Smooth muscle cell of the brain vasculature (primary cell): ENCODE measurements at places on chromosomes 6 and 20.
A peak's percentile ranks its signal among the peaks of the same experiment; 100 is the strongest.

- DNase-seq: no peak
Measured at GRCh38 chr20:21681922-21682318, 23.5 kb upstream of the PAX1 start.

- no peak for DNase-seq
Measured at GRCh38 chr20:2626853-2627541, 25.4 kb upstream of the NOP56 start.

DNA sequence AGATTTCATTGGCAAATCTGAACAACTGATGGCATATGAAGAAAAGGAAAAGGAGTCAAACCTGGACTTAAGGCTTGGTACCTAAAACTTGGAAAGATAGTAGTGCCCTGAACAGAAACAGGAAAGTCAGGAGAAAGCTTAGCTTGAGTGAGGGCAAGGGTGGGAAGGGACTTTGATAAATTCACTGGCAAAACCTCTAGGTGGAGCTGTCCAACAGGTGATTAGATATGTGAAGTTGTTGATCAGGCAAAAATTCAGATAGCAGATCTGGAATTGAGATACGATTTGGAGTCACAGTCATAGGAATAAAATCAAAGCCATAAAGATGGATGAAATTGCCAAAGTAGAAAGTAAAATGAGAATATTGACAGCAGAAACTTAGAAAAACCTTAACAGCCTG lies 16.1 kb upstream of the ZNF292 start:
- no peak for DNase-seq

- DNase-seq: no peak
Measured at GRCh38 chr20:32215147-32215546, 7.5 kb downstream of the POFUT1 start.

- no peak for DNase-seq
Measured at GRCh38 chr20:57661746-57662455, 41.7 kb upstream of the ZBP1 start.

- DNase-seq: peak; percentile 3
Measured at GRCh38 chr6:112781241-112781640, 434.1 kb downstream of the RFPL4B start.

- no peak for DNase-seq
Measured at GRCh38 chr20:59820204-59821041, 113.0 kb downstream of the SYCP2 start.

DNA sequence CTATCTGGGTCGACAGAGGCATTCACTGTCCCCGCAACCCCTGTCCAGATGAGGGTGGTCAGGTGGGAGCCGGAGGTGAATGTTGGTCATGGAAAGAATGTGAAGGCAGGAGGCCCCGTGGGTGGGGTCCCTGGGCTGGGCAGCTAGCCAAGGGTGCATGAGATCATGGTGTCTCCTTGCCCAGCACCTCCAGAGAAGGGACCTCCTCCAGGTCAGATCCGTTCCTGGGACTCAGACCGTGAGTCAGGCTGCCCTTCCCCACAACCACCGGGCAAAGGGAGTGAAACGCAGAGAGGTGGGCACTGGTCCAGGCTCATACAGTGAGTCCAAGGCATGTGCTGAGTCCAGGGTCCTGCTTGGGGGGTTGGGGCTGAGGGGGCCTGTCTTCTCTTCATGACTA lies 3.5 kb downstream of the FOXS1 start:
- no peak for DNase-seq

DNA sequence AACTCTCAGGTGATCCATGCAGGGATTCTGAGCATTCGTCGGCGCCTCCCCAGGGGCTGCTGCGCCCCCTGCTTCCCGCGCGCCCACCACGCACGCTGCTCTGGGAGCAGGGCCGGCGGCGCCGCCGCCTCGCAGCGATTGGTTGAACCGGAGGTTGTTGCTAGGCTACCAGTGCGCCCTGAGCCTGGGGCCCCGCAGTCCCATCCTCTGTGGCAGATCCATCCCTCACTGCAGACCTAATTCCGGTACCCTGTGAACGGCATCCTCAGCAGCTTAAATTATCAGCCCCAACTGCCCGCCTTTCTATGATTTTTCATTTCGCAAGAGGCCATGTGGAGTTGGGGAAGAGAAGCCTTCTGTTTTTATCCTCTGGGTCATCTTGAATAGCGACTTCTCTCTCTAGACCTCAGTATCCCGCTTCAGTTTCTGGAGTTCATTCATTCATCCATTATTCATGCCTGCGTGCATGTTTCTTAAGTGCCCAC lies 15.4 kb downstream of the PNPLA1 start:
- no peak for DNase-seq

GRCh38 chr6:122726649-122727048 lies 52.9 kb upstream of the FABP7 start:
- no peak for DNase-seq

DNA sequence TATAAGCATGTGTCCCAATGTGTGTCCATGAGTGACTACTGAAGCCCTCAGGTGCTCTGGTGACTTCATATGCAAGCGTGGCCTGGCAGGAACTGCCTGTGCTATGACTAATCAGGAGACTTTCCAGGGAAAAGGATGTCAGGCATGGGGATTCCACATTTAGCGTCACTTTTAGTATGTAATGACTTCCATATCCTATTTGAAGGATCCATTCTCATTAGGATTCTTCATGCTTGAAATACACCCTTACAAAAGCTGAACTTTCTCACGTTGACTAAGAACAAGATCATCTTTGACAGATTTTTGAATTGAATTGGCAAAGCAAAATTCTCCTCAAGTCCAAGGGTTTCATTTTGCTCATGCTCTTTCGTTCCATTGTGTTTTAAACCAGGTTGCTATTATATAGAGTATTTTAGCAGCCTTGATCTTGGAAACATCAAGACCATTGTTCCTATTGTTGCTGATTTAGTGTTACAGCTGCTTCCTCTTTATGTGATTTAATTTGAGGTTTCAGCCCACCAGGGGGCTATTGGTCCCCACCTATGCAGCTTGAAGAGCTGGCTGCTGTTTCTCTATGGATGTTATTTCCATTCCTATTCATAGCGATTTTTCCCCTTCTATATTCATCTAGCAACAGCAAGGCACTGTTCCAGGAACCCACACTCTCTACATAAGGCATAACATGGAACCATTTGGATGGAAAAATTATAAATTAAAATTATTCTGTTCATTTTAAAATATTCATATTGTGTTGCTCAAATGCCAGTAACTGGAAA lies 418.6 kb downstream of the CDKAL1 start:
- no peak for DNase-seq

- DNase-seq: peak; percentile 10
Measured at GRCh38 chr6:70166088-70166958, 136.6 kb downstream of the COL9A1 start.

DNA sequence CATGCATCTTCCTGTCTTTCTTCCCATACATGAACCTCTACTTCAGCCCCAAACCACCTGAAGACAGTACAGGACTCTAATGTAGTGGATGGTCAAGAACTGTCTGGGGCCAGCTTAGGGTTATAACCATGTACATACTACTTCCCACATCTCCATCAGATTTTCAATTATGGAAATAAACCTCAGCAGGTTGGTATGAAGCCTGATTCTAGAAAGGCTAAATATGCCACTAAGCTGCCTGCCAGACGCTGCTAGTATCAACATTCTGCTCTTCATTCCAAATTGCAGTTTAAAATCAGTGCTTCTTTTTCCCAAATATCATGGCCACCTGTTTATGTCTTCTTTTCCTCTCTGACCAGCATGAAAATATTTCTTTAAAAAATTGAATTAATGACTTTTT lies 99.2 kb upstream of the ID4 start:
- no peak for DNase-seq

- no peak for DNase-seq
Measured at GRCh38 chr6:95228636-95229035, 348.7 kb upstream of the MANEA start.

GRCh38 chr20:59404749-59405148 lies 104.3 kb downstream of the EDN3 start:
- no peak for DNase-seq

DNA sequence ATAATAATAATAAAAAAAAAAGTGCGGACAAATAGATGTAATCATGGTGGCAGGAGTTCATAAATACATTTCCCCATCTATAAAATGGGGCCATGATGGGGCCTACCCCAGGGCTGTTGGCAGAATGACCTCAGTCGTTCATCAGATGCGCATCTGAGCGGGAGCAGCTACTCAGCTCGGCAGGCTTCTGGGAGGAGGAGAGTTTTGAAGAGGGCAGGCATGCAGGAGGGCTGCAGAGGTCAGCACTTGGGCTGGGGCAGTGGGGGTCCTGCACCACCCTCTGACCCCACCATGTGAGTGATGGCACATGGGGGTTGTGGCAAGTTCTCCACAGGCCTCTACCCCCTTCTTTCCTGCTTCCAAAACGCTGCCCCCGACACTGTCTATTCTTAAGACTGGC lies 373.5 kb downstream of the ZFAND3 start:
- no peak for DNase-seq

- DNase-seq: no peak
Measured at GRCh38 chr6:158131926-158132325, 36.1 kb downstream of the SERAC1 start.

DNA sequence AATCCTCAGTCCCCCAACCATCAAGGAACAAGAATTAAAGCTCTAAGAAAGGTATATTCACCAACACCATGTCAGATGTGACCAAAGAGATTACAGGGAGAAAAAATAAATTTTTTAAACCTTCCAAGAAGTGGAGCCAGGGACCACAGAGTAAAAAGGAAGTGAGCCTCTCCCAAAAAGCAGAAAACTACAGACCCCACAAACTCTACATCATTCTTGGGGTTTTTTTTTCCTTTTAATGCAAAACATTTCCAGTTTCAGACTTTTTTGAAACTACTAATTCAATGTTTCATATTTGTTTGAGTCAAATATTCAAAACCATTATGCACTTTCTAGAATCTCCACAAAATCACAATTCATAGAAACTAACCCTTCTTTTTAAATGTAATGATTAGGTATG lies 6.8 kb upstream of the IL17F start:
- no peak for DNase-seq

DNA sequence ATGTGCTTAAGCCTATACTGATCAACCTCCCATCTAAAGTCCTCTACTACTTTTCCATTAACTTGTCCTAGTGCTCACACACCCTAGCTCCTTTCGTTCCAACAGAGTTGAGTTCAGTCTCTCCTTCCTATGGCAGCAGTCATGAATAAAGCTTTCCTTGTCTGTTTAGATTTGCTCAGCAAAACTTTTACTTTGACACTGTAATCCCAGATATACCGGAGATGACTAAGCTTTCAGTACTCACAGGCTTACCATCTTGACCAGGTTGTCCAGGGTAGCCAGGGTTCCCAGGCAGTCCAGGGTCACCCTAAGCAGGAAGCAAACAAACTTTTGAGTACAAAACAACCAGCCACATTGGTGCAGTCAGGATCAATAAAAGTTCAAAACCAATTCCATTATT lies 90.7 kb downstream of the COL21A1 start:
- DNase-seq: no peak

DNA sequence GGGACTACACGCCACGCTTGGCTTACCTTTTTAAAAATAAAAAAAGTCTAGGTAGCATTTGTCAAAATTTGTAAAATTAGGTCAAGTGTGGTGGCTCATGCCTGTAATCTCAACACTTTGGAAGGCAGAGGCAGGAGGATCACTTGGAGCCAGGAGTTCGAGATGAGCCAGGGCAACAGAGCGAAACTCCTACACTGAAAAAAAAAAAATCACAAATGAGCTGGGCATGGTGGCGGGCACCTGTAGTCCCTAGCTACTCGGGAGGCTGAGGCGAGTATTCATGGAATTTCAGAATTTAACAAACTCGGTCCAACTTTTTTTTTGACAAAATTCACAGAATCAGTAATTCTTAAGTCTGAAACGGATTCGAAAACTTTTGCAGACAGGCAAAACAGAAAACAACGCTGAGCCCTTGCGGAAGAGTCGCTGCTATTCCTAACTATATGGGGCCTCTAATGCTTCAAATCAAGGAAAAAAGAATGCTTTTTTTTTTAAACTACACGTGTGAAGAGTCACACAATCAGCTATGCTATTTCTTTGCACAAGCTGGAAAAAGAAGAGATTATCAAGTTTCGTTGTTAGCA lies 62.9 kb downstream of the GTF2H5 start:
- DNase-seq: no peak

DNA sequence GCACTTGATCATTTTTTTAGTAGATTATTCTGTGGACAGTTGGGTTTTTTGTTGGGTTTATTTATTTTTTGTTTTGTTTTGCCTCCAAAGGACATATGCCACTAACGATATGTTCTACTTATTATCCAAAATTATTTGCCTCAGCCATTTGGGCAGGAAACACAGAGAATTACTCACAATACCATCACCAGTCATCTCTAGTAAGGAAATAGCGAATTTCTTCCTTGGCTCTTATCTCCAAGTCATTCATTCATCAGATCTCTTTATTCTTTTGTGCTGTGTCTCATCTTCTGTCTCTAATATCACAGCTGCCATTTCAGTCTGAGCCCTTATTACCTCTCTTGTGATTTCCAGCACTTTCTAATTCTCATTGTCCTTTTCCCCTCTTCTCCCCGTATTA lies 130.4 kb upstream of the SMLR1 start:
- no peak for DNase-seq

DNA sequence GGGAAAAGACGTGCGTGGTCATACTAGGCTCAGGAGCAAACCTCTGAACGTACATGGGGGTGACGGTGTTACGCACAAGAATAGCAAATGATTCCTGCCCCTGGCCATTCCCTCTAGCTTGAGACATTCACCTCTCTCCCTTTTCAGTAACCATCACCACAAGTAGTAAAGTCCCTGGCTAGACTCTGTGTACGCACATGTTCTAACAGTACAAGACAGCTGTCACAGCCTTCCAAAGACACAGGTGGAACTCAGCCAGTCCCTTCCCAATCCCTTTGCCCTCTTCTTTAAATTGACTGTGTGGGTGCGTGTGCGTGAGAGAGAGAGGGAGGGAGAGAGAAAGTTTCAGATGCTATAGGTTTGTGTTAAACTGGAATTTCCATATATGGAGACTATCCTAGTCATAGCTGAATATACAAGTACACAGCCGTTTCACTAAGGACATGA lies 67.3 kb downstream of the LY86 start:
- DNase-seq: no peak

GRCh38 chr6:44001318-44002066 lies 125.8 kb downstream of the MRPL14 start:
- no peak for DNase-seq

- DNase-seq: no peak
Measured at GRCh38 chr6:33702345-33702977, 9.0 kb downstream of the UQCC2 start.

- DNase-seq: no peak
Measured at GRCh38 chr6:144216668-144217218, 66.4 kb downstream of the STX11 start.

DNA sequence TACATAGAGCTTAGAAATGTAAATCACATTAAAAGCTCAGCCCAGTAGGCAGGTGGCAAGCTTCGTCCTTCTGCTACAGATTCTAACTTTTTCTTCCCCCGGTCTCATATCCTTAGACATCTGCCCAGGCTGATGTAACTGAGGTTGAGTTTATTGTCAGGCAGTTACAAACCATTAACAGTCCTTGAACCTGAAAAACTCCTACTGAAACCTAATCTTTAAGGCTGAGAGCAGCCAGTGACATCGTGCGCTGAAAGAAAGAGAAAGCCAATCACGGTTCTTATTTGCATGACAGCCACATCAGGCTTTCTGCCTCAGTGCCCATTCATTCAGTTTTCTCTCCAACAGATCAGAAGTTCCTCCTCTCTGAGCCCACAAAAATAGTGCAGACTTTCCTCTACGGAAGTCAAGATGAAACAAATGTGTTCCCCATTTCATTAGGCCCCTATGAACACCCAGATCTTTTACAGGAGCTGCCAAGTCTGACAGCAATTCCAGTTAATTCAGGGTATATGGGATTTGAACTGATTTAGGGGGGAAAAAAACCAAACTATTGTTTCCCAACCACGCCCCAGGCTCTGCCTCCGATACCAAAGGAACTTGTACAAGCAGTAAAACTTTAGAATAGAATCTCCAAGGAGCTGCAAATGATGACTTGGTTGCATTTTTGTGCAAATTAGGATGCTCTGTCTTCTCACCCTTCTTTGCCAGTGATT lies at the start of gene NHSL1:
Gene NHSL1, minus strand, starts transcription at position 192 of the 716 bp plus-strand sequence. CDS start 204 bp downstream, outside the sequence.
- no peak for DNase-seq
